ENCODE measurements at places on chromosomes 4 and X.

DNA sequence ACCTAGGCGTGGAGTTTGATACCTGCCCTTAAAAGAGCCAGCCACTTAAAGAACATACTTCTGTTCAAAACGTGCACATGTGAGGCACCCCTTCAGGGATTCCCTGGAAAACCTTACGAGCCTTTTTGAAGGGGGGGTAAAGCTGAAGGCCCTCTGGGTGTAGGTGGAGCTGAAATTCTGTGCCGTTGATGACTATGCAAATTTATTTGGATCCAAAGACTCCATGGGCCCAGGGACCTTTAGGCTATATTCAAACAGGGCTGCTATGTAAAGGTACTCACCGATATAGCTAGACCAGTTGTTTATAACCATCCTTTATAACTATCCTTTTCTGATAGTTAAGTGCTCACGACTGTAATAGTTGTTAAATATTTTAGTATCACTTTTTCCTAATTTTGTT is 40.3 kb upstream of the NFXL1 start:
- DNase-seq: no peak

DNA sequence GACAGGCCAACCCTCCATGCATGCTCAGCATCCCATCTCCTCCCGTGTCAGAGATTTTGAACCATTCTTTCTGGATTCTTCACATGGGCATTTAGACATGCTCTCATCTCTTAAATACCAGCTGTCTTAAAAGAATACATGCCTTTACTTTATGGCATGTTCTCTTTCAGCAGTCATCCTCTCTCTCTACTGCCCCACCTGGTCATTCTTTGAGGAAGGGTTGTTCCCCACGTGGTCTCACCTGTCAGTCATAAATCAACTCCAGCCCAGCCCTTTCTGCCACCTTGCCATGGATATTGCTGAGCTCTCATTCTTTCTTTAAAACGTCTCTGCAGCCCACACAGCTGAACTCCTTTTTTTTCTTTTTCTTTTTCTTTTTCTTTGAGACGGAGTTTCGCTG is 111.3 kb downstream of the ARHGAP10 start:
- no peak for DNase-seq

GRCh38 chrX:11666952-11667685 is 1.4 kb upstream of the ARHGAP6 start:
- no peak for DNase-seq

DNA sequence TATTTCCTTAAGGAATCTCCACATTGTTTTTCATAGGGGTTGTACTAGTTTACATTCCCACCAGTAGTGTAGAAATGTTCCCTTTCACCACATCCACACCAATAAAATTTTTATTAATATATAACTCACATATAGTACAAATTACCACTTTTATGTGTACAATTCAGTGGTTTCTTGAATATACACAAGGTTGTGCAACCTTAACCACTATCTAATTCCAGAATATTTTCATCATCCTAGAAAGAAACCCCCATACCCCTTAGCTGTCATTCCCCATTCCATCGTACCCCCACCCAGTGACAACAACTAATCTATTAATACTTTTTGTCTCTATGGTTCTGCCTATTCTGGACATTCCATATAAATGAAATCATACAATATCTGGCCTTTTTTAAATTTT is 108.3 kb upstream of the USP9X start:
- DNase-seq: no peak

- no peak for DNase-seq
These were observed 87.7 kb downstream of the RLIM start for GRCh38 chrX:74526764-74527163.

- no peak for DNase-seq
These were observed 2.6 kb downstream of the ARHGAP10 start for GRCh38 chr4:147734496-147734895.

- DNase-seq: no peak
These were observed 220.3 kb upstream of the BCOR start for GRCh38 chrX:40318076-40318475.

Measured in activated T-helper 1 cell treated with anti-CD3 and anti-CD28 coated beads, Interleukin-2, amount 50 U/mL, for 16 hours (primary cell).